ENCODE measurements at places on chromosomes 1 and 21. TPM values are rescaled to one million over a fixed set of nuclear protein-coding genes. Genes with fewer than 3 reads are reported as not detected.

- no peak for DNase-seq
Measured at GRCh38 chr1:179757933-179758332, 14.8 kb downstream of the FAM163A start.

DNA sequence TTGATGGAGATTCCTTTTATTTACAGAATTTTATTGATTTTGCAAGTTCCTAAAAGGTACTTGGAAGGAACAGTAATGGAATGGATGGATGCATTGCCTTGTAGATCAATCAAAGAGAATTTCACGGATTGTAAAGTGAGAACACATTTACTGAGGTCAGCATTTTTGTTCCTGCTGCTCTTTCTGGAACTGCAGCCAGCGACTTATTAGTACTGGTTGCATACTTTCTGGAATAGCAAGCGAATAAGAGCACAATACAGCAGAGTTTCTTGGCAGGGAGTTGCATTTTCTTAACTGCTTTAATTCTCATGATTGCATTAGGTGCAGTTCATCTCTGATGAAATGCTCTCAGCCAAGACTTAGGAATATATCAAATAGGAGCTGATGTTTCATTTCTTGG is 106.1 kb upstream of the CHODL start:
- DNase-seq, result no peak

Gene ADGRL2
- polyA plus RNA-seq, result 60.9 TPM

- DNase-seq, result no peak
Measured at GRCh38 chr1:222728746-222729145, 8.3 kb upstream of the FAM177B start.

- DNase-seq, result no peak
Measured at GRCh38 chr1:236645016-236645680, 40.8 kb upstream of the HEATR1 start.

Gene ARHGAP29
- 10.7 TPM for polyA plus RNA-seq

- DNase-seq, result peak; percentile 73
Measured at GRCh38 chr1:6414881-6415626, 4.7 kb downstream of the HES2 start.

GRCh38 chr1:54850737-54851136 is 36.3 kb downstream of the DHCR24 start:
- no peak for DNase-seq

GRCh38 chr1:155931332-155932038 is 2.7 kb downstream of the KHDC4 start:
- no peak for DNase-seq

Gene OPTC
- polyA plus RNA-seq, result not detected

GRCh38 chr1:3564921-3565831 is 46.1 kb downstream of the MEGF6 start:
- DNase-seq, result no peak

GRCh38 chr1:226808501-226808900 is 61.9 kb upstream of the PSEN2 start:
- DNase-seq, result no peak

GRCh38 chr1:115283249-115283648 is 54.8 kb downstream of the NGF start:
- DNase-seq, result no peak

- no peak for DNase-seq
Measured at GRCh38 chr1:220702733-220703270, 12.6 kb downstream of the C1orf115 start.

GRCh38 chr1:73104749-73105148 is 822.4 kb upstream of the NEGR1 start:
- no peak for DNase-seq

- no peak for DNase-seq
Measured at GRCh38 chr1:175129182-175129581, 61.5 kb downstream of the TNN start.

GRCh38 chr1:172906778-172907592 is 143.8 kb downstream of the TNFSF18 start:
- peak; percentile 48 for DNase-seq

DNA sequence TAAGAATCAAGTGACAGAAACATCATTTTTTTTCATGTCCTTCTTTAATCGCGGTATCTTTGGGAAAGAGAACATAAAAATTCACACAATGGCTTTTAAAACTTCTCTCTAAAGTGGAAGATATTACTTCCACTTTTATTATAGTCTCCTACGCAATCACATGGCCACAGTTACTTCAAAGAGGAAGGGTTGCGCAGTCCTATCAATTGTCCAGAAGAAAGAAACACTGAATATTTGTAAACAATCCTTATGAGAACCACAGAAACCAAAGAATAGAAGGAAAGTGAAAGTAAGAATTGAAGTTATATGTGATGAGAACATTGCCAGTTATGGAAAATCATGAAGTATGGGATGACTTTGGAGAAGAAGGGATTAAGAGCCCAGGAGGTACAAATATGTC is 32.6 kb downstream of the CFH start:
- no peak for DNase-seq

Gene ZBTB7B
- polyA plus RNA-seq, result 45.1 TPM

DNA sequence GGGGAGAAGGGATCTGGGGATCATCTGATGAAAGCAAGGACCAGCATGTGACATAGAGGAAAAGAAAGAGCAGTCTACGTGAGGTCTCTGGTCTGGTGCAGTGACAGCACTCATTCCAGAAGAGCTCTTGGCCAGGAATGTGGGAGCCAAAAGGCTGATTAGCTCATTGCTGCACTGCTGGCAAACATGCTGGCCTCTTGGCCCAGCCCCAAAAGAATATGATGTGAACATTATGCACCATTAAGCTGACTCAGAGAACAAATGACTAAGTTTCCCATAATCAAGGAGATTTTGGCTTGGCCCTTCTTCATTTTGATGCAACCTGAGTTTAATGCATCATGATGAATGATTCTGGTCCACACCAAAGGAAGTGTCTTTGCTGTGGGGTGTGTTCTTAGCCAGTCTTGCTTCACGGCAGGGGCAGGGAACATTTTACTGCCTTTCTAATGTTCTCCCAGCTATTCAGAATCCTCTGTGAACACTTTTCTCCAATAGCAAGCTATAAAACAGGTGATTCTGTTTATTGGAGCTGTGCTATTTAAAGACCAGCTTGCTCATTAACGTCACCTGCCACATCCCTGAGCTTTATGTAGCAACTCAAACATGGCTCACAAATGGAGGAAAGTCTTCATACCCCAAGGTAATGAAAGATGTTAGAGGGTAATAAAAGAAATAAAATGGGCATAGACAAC is 55.1 kb downstream of the PCBP3 start:
- DNase-seq, result no peak

DNA sequence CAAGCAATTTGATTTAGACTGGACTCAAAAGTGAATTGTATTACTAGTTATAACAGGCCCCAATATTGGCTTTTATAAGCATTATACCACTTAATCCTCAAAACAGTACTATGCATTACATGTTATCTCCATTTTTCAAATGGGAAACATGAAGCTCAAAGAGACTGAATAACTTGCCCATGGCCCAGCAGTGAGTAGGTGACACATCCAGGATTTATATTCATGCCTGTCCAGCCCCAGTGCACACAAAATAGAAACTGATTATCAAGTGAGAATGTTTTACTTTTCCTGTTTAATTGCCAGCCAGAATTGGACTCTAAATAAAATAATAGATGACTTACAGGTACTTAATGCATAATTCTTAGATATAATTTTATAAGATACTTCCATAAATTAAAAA is 82.9 kb downstream of the NIBAN1 start:
- no peak for DNase-seq

DNA sequence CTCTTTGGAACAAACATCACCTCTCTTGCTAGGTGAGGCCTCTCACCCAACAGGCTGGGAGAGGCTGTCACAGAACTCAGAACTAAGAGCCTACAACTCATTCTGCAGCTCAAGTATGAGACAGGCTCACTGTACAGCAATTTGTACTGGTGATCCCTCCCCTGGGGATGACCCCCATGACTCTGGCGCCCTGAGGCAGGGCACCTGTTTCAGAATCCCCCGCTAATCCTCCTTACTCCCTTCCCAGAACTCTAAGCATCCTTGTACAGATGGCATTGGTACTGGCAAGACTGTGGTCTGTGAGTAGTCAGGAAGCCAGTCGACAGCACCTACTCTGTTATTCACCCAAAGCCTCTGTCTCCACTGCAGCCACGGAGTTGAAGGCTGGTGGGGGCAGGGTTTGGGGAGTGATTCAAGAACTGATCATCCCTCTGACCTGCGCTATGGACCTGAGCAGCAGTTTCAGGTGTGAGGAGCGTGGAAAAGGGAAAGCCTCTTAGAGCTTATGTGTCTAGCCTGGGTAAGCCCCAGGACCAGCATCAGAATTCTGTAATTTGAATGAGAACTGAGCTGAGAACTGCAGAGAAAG is 655.5 kb downstream of the KIF26B start:
- no peak for DNase-seq

Gene PTPN22
- polyA plus RNA-seq, result 3.6 TPM

GRCh38 chr1:161702250-161702649 is 4.8 kb upstream of the FCRLA start:
- DNase-seq, result peak; percentile 70

- DNase-seq, result no peak
Measured at GRCh38 chr1:31671561-31672201, 27.0 kb upstream of the PEF1 start.

- no peak for DNase-seq
Measured at GRCh38 chr1:1628754-1629429, 3.1 kb upstream of the MMP23B start.

- DNase-seq, result no peak
Measured at GRCh38 chr1:7941437-7941793, 776 bp upstream of the TNFRSF9 start.

- no peak for DNase-seq
Measured at GRCh38 chr1:24526940-24527542, 24.4 kb downstream of the RCAN3 start.

- no peak for DNase-seq
Measured at GRCh38 chr1:14811573-14811972, 213.1 kb downstream of the KAZN start.

Gene C1orf94
- polyA plus RNA-seq, result not detected

DNA sequence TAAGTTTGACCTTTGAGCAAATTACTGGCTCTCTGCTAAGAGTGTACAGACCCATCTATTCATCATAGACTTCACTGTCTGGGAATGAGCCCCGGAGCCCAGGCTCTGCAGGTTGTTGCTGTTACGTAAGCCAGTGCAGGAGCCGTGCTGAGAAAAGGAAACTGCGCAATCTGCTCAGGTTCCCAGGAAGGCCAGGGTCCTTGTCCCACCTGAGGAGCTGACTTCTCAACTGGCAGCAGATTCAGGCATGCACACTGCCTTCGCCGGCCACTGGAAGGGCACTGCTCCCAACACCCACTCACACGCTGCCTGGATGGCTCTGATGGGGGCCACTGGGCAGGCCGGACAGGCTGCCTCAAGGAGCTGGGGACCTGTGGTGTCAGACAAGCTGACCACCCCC is 19.5 kb downstream of the RCAN1 start:
- peak; percentile 90 for DNase-seq

Gene NR1I3
- 13.1 TPM for polyA plus RNA-seq

Gene TDRD5
- 0.40 TPM for polyA plus RNA-seq

DNA sequence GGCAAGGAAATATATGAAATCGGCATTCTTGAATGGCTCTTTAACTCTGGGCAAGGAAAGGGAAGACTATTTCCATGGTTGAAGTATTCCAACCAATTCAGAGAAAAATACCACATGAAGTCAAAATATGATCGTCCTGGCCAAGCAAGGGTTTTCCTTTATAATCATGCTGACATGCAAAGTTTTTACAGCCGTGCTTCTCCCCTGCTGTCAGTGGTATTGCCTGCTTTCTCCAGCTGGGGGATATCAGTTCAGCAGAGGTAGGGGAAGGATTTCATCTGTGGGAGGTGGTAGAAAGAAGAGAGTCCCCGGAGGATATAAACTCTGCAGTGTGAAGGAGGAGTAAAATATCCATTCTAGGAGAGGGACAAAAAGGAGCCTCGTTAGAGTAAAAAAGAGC is 322.8 kb downstream of the PAPPA2 start:
- no peak for DNase-seq

Gene HRNR
- polyA plus RNA-seq, result 0.12 TPM

Gene NCMAP
- 10.9 TPM for polyA plus RNA-seq

- no peak for DNase-seq
Measured at GRCh38 chr1:98482611-98483010, 178.9 kb upstream of the SNX7 start.

Gene TCEA3
- 29.4 TPM for polyA plus RNA-seq

GRCh38 chr1:8465013-8465412 is 147.1 kb downstream of the SLC45A1 start:
- no peak for DNase-seq

- DNase-seq, result no peak
Measured at GRCh38 chr1:160858507-160858906, 4.2 kb downstream of the CD244 start.

DNA sequence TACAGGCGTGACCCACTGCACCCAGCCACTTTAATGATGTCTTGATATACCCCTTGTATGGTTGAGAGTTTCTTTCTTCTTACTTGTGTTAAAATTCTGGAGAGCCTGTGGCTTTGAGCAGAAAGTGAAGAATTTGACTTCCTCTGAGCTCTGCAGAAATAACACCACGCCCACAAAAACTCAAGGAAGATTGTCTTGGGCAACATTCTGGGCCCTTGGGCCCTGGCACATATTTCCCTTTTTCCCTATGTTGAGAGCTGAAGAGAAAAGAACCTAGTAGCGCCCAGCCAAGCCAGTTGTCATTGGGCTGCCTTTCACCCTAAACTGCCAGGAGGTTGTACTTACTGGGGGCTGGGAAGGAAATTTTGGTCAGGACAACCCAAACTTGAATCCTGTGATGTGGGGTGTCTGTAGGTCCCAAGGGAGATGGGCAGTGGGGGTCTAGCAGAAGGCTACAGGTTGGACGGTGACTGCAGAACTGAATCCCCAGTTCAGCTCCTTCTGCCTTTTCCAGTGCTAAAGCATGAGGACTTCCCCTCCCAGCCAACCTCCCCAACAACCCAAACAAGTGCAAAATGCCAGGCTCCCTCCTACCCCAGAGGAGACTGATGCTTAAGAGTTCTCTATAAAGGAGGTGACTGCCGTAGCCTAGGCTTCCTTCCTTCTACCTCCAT is 11.7 kb upstream of the SNAPIN start:
- DNase-seq, result no peak

Gene PLPP3
- polyA plus RNA-seq, result 74.8 TPM

GRCh38 chr1:117210831-117211261 is at the start of gene VTCN1:
Gene VTCN1 (minus strand): TSS chr1:117210927. CDS start chr1:117210855, 72 bp downstream.
- DNase-seq, result peak; percentile 65

Gene CGN
- 145 TPM for polyA plus RNA-seq

Gene KIAA1614
- 2.1 TPM for polyA plus RNA-seq

Gene NFASC
- polyA plus RNA-seq, result 10.1 TPM

GRCh38 chr1:220813013-220813412 is 26.3 kb downstream of the MTARC1 start:
- no peak for DNase-seq

Data from large intestine (tissue), 12 donors.